ENCODE measurements at places on chromosomes 5 and 9.

GRCh38 chr5:31443572-31443971 lies 88.3 kb downstream of the DROSHA start:
- no peak for DNase-seq

DNA sequence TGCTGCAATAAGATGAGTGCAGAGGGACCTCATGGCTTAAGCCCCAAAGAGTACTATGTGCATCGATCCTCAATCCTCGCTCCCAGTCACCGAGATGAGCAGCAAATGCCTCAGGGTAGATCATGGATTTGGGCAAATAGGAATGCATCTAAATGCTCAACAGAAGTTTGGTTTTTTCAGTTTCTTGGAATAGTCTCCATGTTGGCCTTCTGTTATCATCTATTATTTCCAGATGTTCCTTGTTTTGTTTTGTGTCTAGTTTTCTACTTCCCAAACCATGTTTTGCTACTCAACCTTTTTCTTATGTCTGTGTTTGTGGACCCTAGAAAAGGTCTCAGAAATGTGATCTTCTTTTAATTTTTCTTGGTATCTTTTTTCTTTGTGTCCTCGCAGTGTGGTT lies 43.5 kb upstream of the RASGRF2 start:
- DNase-seq: no peak

GRCh38 chr9:92770360-92770995 lies 5.8 kb upstream of the BICD2 start:
- no peak for DNase-seq

DNA sequence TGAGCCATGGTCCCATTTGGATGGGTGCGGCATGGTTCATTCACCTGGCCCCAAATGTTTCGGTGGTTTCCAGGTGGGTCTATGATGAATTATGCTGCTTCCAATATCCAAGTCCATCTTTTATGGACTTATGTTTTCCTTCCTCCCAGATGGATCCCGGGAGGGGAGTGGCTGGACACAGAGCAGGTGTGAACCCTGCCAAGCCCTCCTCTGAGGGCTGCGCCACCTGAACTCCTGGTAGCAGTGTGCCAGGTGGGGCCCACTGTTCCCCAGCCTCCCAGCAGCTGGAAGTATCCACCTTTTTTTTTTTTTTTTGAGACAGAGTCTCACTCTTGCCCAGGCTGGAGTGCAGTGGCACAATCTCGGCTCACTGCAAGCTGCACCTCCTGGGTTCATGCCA lies 42.9 kb downstream of the WNK2 start:
- DNase-seq: no peak

DNA sequence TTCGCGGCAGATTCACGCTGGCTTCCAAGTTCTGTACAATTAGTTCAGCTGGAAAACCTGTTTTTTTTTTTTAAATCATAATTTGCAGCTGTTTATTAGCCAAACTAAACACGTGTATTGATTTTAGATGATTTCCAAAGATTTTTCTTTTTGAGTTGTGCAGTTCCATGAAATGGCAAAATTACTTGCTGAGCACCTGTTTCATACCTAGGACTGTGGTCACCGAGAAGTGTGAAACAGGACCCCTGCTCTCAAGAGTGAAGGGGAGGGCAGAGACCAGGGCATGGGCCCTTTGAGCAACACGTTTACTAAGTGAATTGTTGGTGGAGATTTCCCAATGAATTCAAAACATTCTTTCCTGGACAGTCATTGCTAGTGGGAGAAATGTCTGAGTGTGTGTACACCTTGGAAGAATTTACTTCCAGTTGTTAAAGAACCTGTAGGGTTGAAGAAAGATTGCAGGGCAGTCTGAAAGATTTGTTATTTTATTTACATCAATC lies 688 bp downstream of the SNX24 start:
- DNase-seq: no peak

- no peak for DNase-seq
Observed at GRCh38 chr5:131286400-131286715, 22.5 kb downstream of the CDC42SE2 start.

DNA sequence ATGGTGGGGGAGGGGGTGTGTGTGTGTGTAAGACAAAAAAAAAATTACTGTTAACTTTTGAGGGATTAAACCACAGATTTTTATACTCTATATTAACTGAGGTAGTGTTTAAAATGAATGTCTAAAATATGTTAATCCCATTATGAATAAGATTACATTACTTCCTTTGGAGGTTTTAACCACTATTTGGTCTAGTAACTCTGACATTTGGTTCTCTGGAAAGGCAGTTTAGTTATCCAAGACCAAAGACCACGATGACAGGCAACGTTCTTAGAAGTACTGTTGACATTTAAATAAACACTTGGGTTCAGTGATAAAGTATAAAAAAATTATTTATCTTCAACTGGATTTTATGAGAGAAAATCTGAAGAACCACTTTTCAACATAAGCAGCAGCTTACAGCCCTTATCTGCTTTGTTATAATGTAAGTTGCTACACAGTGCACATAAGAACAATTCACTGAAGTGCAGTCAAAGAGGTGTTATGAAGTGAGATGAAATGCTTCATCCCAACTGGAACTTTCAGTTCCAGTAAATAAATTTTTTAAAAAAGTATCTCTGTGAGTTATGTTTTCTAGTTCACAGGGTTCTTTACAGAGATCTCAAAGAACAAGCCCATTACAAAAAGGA lies 94.5 kb downstream of the OSMR start:
- DNase-seq: no peak

DNA sequence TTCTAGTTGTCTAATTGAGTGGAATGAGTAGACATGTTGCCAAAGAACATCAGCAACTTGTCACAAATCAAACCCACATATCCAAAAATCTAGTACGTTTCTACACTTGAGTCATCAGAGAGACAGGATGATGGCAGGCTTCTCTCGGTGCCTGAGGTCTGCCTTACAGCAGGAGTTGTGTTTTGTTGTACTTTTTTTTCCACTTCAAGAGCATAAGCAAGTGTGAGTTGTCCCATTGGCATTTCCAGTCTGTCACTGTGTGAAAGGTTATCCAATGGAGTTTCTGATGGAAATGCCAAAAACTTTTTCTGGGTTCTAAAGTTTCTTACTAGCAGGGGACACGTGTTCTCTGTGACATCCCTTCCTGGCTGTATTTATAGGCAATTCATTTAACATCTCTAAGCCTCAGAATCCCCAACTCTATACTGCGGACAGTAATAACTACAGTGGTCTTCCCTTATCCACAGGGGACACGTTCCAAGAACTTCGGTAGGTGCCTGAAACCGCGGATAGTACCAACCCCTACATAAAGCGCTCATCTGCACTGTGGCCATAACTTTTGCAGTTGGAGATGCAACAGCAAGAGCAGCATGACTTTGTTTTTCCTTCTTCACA lies 246.5 kb downstream of the SYK start:
- DNase-seq: no peak

Data from anterior cingulate cortex (tissue), 58 donors.